Cerebellar nuclear complex (tissue), 1 donor: ENCODE measurements at places on chromosomes 12 and 14.

- DNase-seq = no peak
These were observed 171.3 kb downstream of the TMTC2 start for GRCh38 chr12:82857911-82858533.

- DNase-seq = no peak
These were observed 59.5 kb downstream of the ETNK1 start for GRCh38 chr12:22684140-22685118.

DNA sequence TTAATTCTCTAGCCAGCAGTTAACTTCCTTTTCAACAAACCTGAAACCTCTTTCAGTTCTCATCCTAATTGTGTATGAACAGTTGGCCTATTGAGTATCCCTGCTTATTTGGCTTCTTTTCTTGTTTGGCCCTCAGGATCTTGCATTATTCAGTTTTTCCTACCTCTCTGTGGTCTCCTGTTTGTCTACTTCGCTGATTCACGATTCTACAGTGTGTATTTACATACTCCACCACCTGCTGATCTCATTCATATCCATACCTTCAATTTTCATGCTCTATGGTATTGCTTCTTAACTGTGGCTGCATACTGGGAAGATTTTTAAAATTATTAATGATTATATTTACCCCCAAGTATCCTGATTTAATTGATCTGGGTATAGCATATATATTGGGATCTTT is 56.4 kb downstream of the RASSF9 start:
- no peak for DNase-seq

DNA sequence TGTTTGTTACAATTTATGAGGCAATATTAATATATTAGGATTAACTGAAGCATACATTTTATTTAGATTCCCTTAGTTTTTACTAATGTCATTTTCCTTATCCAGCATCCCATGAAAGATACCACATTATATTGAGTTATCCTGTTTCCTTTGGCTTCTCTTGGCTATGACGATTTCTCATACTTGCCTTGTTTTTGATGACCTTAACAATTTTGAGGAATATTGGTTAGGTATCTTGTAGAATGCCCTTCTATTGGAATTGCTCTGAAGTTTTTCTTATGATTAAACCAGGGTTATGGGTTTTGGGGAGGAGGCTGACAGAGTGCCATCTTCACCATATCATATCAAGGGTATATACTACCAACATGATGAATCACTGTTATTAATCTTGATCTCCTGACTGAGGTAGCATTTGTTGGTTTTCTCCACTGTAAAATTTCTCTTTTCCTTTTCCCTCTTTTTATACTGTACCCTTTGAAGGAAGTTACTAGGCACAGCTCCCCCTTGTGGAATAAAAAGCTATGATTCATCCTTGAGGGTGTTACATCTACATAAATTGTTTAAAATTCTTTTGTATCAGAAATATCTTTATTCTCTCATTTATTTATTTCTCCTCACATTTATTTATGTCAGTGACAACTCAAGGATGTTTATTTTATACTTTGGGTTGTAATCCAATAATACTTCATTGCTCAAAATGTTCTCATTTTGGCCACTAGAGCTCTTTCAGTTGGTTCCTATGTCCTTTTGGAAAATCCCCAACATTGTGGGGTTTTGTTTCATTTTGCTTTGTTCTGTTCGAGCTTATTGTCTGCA is 239.0 kb downstream of the SLC16A7 start:
- DNase-seq = no peak

DNA sequence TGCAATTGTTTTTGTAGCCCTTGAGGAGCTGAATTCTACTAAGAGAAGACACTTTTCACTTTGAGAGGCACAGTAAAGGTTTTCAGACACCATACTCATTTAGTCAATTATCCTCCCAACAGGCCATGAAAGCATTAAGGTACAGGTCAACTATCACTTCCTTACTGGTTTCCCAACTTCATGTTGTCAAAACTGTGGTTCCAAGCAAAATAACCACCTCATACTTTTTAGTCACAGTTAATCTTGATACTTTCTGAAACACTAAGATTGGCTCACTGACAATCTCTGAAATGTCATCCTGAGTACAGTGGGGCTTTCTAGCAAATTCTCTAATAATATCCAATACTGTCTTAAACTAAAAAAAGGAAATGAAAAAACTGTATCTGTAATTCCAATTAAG is 71.7 kb downstream of the SLC2A13 start:
- no peak for DNase-seq

GRCh38 chr12:111202237-111202915 is 166.5 kb downstream of the PHETA1 start:
- DNase-seq = no peak

GRCh38 chr12:111715279-111715678 is 29.4 kb downstream of the ACAD10 start:
- no peak for DNase-seq

DNA sequence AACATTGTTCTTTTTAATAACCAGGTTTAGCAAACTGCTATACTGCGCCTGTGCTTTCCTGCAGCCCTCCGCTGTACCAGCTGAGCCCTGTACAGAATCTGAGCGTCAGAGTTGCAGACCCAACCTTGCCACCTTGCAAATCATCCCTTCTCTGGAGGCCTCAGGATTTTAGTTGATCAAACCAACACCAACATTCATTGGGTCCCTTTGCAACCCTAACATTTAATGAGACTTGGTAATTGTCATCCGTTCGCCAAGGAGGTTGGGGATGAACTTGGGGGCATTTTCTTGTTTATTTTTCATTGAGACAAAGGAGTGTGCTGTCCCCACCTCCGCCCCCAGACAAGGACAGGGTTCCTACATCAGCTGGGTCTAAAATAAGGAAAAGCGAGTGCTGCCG is 2.6 kb upstream of the GSC start:
- DNase-seq = no peak

GRCh38 chr14:106605548-106606448 is 1079.4 kb downstream of the TMEM121 start:
- DNase-seq = no peak

DNA sequence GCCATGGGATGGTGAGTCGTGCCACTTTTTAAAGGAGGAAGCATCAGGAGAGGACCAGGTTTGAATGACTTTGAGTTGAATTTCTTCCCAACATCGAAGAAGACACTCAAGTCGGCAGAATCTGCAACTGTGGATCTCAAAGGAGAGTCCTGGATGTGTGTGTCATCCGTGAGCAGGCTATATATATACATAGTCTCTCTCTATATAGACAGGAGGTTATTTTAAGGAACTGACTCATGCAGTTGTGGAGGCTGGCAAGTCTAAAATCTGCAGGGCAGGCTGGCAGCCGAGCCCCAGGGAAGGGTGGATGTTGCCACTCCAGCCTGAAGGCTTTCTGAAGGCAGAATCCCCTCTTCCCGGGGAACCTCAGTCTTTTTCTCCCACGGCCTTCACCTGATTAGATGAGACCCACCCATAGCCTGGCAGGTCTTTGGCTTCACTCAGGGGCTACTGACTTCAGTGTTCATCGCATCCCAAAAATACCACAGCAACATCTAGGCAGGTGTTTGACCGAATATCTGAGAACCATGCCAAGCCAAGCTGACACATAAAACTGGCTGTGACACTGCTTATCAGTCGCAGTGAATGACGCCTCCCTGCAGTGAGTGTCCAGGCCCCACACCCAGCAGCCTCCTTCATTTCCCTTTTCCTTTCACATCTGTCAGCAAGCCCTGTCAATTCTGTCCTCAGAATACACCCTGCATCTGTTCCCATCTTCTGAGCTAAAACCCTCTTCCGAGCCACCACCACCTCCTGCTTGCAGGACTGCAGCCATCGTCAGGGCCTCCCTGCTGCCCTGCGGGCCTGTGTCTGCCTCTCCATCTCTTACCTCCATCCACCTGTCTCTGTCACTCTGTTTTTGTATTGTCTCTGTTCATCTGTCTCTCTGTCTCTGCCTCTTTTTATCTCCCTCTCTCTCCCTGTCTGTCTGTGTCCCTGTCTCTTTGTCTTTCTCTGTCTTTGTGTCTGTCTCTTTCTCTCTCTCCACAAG is 54.0 kb downstream of the ZNF664 start:
- DNase-seq = no peak

DNA sequence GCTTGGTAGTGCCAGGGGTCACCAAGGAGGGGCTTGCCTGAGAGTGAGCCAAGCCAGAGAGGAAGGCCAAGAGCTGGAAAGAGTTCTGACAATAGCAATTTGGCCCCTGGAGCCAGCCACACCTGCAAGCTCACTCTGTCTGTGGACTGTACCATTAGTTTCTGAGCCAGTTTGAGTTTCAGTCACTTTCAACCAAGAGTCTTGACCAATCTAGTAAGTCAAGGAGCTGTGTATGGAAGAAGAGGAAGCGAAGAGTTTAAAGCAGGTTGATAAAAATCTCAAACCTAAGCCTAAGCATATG is 38.5 kb downstream of the NT5DC3 start:
- DNase-seq = no peak

DNA sequence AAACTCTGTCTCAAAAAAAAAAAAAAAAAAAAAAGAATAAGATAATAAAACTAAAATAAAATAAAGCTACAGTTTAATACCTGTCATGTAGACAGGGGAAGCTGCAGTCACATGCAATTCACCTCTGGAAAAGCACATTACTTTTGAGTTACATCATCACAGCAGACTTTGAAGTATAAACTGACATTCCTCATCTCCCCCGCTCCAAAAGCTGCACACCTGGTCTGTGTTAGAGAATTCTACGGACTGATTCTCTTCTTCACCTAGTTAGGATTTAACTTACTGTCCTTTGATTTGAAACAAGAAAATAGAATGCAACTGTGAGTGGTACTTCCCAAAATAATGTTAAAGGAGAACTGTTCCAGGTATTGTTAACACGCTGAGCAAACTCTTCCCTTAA is 25.1 kb downstream of the SPPL3 start:
- no peak for DNase-seq

GRCh38 chr12:15698377-15698871 is 90.8 kb downstream of the EPS8 start:
- no peak for DNase-seq

GRCh38 chr12:74906224-74906623 is 303.4 kb downstream of the KCNC2 start:
- DNase-seq = no peak

DNA sequence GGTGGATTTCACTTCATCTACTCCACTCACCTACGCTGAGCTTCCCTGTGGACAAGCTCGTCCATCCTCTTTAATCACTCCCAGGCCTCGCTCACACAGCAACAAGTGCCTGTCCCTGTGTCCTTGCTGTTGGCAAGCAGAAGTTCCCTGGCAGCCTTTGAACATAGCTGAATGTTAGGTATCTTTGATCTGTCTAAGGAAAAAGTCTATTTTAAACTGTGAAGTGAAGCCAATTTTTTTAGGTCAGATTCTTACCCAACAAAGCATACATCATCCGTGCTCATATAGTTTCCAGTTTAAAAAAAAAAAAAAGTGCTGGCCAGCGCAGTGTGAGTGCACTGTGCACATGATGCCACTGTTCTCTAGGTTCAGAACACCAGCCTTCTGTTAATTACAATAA is 36.3 kb downstream of the PPP2R5C start:
- DNase-seq = no peak

DNA sequence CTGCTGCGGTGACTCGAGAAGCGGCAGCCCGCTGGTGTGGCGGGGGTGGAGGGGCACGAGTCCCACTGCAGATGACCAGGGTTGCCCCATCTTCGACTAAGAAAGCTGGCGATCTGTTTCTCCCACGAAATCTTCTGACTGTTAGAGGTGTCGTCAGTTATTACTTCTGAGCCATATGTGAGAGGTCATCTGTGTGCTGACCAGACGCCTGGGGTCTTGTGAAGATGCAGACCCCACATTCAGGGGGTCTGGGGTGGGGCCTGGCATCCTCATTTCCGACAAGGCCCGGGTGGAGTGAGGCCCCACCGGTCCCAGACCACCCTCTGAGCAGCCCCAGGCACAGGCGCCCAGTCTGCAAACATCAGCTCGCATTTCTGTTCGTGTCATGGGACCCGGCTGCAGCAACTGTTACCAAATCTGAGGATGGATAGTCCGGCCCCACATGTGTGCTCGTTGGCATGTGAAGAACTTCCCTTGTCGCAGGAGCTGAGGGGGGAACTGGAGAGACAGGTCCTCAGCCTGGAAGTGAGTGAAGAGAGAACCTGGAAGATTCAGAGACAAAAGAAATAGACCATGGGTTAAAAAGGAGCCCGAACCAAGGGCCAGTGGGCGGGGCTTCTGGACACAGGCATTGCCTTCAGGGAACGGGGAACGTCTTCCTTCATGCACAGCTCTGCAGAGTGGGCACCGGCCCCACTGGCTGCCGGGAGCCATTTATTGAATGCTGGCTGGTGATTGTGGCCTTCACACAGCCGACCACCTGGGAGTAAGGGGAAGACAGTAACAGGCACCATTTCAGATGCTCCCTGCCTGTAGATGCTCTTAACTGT is 135.2 kb downstream of the ADGRD1 start:
- no peak for DNase-seq

- DNase-seq = no peak
These were observed 224.1 kb downstream of the ASCL1 start for GRCh38 chr12:103181366-103182152.

DNA sequence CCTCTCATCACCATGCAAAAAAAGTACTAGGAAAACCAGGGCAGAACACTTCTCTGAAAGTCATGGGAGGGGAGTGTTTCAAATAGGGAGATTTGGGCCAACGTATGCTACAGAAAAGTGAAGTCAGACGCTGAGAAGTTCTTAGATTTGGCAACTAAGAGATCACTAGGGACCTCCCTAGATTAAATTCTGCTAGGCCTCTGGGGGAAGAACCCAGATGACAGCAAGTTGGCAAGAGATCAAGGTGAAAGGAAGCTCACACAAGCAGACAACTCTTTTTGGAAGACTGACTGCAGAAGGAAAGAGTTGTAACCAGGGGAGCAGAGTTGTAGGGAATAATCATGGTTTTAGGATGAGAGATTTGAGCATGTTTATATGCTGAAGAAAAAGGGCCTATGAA is 20.7 kb downstream of the IQSEC3 start:
- DNase-seq = no peak

- no peak for DNase-seq
These were observed 24.4 kb downstream of the MAP3K9 start for GRCh38 chr14:70784886-70785285.

- DNase-seq = no peak
These were observed 81.5 kb upstream of the OSBPL8 start for GRCh38 chr12:76641073-76641472.

- no peak for DNase-seq
These were observed 74.4 kb downstream of the NTF3 start for GRCh38 chr12:5506295-5506694.

DNA sequence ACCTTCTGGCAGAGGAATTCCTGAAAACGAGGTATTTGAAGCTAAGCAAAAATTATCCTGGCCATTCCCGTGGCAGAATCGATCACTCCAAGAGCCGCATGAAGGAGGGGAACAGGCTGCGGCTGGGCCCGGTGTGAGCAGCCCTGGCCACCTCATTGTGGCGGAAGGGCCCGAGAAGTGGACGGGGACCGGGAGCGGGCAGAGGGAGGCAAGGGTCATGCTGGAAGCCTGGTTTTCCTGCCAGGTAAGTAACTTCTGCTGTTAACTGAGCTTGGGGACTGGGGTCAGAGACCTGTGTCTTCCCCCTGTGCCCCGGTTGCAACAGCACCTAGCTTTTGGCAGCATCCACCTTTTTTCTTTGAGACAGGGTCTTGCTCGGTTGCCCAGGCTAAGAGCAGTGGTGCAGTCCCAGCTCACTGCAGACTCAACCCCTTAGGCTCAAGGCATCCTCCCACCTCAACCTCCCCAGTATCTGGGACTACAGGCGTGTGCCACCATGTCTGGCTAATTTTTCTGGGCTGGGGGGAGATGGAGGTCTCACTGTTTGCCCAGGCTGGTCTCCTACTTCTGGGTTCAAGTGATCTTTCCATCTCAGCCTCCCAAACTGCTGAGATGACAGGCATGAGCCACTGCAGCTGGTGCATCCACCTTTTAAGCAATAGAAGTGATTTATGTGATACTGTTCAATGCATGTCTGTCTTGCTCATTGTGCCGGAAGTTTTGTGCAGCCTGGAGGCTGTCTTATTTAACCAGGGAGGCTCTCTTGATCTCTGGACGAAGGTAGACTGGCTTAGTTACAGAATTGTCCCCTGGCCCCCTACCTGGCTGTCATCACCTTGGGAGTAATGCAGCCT is 174.0 kb upstream of the MYL2 start:
- DNase-seq = no peak
